Mucosa of descending colon (tissue), 3 donors: ENCODE measurements at places on chromosomes 5 and 9.

- DNase-seq = no peak
These were observed 379.5 kb downstream of the CDH18 start for GRCh38 chr5:19608444-19609002.

- peak; percentile 57 for DNase-seq
These were observed 6.1 kb upstream of the NRARP start for GRCh38 chr9:137308057-137308619.

GRCh38 chr9:27542508-27542907 is 12.9 kb upstream of the MOB3B start:
- DNase-seq = no peak

DNA sequence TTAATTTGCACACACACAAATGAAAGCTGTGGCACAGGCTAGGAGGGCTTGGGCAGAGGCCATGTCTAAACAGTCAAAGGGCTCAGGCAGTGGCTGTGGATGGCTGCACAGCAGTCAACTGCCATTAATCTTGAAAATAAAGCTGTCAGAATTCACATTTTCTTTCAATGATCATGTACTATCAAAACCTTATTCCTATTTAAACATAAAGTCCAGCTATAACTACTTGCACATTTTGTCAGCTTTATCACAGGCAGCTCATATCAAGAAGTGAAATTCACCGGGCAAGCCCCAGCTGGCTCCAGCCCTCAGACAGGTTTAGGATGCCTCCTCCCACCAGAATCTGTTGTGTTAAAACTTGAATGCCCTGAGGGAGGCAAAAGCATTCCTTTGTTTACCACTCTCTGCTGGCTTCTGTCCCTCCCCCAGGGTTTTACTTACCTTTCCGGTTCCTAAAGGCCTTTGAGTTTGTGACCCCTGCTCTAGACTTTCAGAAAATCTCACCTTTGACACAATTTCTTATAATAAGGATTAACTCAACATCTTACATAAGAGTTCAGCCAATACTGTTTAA is 54.9 kb upstream of the GRAMD2B start:
- DNase-seq = no peak

DNA sequence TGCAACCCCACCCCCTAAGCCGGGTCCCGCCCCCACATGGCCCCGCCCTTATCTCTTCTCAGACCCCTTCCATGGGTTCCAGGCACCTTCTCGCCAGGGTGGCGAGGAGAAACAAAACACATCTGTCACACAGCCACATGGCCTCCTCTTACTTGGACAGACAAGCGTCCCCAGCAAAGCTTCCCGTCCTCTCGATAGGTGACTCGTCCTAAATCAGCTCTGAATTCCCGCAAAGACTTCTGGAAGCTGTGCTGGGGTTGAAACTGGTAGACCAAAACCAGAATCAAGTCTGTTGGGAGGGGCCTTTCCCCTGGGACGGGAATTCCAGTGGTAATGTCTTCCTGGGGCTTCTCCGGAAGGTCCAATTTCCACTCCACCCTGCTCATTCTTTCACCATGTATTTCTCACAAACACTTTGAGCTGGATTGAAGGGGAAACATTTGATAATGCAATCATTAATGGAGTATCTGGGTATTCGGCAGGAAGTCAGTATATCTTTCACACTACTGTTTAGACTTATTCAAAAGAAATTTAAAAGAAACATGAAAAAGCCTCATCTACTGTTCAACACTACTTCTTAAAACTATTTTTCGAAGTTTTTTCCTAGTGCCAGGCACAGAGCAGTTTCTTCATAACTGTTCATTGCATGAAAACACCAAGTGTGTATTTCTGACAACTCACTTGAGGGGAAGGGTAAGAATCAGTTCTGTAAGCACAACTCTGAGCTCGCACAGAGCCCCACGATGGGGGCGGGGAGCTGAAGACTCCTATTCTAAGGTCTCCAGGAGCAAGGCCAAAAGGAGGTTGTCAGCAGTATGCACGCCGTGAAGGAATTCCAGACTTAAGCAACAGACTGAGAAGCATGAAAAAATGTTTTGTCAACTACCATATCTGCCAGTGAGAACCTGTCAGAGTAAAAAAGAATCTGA is 644 bp upstream of the CTNNAL1 start:
- peak; percentile 22 for DNase-seq
